NCI-H1436 (cell line): ENCODE measurements at places on chromosomes 5 and 9.

DNA sequence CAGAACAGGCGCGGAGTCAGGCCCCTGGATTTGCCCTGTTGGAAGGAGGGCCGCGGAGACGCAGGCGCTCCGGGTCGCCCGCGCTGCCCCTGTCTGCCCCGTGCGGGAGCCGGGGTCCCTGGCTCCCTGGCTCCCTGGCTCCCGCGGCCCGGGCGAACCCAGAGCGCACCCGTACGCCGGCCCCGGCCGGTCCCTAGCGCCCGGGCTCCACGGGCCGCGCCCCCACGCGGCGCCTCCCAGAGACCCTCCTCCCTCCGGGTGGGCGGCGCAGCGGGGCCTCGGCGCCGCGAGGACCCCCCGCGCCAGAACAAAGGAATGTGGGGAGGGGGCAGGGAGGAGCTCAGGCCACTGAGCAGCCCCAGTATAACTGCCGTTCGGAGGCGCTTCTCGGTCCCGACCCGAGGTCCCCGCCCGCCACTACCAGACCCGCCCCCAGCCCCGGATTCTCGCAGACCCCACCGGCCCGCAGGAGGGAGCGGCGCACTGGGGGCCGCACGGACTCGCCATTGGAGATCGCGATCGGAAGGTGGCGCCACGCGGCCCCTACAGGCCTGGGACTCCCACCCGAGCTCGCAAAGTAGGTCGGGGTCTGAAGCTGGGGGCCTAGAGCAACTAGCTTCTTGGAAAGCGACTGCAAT, 2.4 kb downstream of the NFIL3 start:
- no peak for DNase-seq

DNA sequence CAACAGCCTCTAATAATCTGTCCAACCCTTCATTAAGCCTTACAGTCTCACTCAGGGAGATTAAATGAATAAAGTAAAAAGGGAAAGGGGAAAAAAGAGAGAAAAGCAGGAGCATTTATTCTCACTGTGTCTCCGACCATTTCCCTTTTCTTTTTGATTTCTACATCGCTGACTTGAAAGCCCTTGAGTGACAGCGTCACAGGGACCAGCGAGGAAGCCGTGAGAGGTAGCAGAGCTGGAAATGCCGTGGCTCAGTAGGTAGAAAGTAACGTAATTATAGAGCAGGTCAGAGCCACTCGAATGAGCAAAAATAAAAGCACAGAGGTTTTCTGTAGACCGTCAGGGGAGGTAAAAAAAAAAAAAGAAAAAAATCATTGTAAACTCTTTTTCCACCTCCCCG, 52.4 kb downstream of the ASS1 start:
- no peak for DNase-seq

DNA sequence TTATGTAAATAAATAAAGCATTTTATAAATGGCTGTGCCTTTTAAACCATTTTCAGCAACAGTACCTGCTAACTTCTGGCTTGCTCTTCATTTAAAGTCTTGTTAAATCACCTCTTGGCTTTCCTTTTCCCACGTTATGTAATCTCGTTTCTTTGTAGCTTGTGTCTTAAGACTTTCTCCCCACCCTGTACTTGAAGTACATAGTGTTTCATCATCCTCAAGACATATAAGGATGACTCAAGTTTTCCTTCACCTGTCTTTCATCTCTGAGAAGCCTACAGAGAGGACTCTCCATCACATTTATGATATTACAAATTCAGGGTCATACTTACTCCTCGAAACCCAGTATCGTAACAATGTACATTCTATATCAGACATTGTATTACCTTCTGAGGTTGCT, 33.9 kb downstream of the PRELID2 start:
- DNase-seq = no peak

- DNase-seq = no peak
These were observed 686.7 kb downstream of the DTWD2 start for GRCh38 chr5:118301696-118302095.

- no peak for DNase-seq
These were observed 39.2 kb downstream of the DCAF10 start for GRCh38 chr9:37839496-37840461.
